Activated CD4-positive, alpha-beta T cell treated with anti-CD3 and anti-CD28 coated beads for 36 hours (primary cell): ENCODE measurements at places on chromosomes 11 and 22. TPM values are rescaled to one million over a fixed set of nuclear protein-coding genes. Genes with fewer than 3 reads are reported as not detected.

PANX2 gene
- total RNA-seq, result 2.2 TPM

GRCh38 chr11:16895306-16895705, 118.9 kb downstream of the PLEKHA7 start:
- DNase-seq, result no peak

PAX6 gene
- not detected for total RNA-seq

- DNase-seq, result no peak
Observed at GRCh38 chr22:45709866-45710265, 38.2 kb downstream of the ATXN10 start.

- DNase-seq, result no peak
Observed at GRCh38 chr11:122081073-122081472, 34.9 kb downstream of the BLID start.

SLC1A2 gene
- not detected for total RNA-seq

DNA sequence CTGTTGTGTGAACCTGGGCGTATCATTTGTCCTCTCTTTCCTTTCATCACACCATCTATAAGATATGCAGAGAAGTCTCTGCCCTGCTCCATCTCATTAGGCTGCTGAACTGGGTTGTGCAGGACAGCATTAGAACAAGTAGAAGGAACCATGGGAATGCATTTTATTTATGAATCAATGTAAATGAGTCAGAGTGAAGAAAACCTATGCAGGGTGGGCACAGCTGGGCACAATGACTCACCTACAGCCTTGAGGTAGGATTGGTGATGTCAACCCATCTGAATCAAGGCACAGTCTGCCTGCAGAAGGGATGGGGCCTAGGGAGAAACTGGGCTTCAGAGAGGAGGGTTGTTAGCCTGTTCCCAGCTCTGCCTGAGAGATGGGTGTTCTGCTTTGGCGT, 123.4 kb downstream of the CSNK2A3 start:
- DNase-seq, result peak; percentile 18

HNRNPUL2 gene
- 59.6 TPM for total RNA-seq

DNA sequence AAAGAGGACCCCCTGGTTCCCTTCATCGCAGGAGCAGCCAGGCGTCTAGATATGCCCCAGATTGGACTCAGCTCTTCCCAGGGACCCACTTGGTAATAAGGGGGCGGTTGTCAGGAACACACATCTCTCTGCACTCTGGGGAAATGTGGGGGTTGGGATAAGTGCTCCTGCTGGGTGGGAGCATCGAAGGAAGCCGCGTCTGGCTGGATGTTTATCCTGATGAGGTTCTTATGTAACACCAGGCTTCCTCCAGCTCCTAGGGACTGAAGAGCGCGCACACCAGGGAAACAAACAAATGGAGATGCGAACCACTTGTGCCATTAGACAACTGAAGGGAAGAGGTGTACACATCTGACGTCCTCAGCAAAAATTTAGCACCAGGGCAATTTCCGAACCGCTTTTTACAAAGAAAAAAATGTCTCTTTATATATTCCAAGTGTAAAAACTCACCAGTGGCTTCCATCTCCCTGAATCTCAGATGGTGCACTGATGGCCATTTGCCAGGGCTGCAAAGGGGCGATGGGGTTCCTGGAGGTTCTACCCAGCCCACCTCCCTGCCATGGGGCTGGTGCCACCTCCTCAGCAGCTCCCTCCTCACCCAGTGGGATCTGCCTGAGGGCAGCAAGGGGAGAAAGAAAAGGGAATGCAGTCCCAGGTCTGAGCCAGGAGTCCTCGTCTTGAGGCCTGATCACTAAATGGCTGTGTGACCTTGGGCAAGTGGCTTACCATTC, 89.4 kb downstream of the PKNOX2 start:
- DNase-seq, result no peak

DNA sequence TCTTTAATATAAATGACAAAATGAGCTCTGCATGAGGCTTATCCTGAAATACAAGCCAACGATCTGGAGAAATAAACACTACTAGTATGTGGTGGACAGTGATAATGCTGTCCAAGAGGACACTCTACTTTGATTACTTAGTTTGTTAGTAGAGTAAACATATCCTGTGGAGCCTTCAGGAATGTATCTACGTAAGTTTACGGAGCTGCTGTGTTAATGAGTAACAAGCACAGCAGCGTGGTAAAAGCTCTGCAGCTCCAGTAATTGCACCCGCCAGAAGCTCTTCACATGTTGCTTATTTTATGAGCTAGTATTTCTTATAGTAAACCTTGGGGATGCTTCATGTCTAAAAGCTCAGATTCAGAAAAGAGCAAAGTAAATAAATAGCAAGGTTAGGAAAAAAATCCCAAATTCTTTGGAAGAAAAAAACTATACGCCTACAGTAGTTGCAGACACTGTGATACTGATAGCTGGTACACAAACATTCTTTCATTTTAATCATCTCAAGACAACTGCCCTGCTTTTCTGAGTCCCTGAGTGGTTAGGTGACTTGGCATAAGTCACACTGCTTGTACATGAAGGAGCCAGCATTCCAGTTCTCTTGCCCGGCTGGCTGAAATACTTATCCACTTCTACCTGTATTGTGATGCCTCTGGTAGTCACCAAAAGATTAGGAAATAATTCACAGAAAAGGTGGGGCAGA, 32.7 kb upstream of the CCDC34 start:
- DNase-seq, result no peak

DNA sequence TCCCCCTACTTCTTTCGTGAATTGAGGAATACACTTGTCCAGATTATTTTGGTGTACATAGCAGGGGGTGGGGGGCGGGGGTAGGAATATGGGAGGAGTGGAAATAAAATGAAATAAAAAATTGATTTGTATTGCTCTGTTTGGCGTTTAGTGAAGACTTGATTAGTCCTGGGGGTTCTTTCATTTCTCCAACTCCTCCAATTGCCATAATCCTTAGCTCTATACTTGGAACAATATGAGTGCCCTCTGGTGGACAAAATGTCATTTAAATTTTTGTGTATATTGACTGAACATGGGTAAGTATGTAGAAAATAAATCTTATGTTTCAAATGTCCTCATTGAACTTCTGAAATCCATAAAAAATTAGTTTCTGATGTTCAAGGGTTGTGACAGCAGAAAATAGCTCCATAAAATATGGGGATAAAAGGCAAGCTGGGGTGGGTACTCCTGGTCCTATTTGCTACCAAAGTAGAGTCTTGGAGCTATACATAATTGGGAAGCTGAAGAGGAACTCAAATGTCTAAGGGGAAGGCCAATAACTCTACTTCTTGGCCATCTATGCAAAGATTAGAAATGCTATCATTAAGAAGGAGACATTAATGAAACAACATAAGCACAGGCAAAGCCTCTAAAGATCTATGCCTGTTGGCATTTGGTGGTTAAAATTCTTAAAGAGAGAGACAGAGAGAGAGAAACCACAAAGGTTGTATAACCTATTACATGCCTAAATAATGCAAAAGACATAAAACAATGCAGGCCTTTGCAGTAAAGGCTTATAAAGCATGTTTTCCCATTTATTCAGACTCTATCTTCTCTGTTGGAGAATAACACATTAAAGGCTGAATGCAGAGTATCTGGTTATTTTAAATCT, 421.6 kb downstream of the METTL15 start:
- no peak for DNase-seq

GRCh38 chr11:35324183-35324886, 95.0 kb downstream of the SLC1A2 start:
- no peak for DNase-seq
